Thyroid gland (tissue), 4 donors: ENCODE measurements at places on chromosomes 5 and 9. TPM values are rescaled to one million over a fixed set of nuclear protein-coding genes. Genes with fewer than 3 reads are reported as not detected.

Gene FOXI1
- not detected for total RNA-seq

DNA sequence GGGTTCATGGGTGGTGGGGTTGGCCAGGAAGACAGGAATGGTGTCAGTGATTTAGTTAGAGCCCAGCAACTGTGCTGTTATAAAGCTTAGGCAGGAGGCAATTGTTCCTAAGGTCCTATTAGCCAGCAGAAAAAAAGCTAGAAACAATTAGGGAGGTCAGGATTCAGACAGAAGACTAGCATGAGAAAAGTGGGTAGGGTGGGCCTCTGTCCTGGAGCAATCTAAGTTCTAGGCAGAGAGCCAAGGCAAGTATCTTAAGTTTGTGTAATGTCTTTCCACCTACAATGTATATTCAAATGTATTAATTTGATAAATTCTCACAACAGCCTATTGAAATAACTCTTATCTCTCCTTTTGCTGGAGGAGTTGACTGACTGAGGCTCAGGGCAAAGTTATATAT, 6.1 kb upstream of the ZFAND5 start:
- H3K36me3 ChIP-seq: no peaks in the 10 kb centered on the region
- no peak overlapping the region for H3K4me3 ChIP-seq
- no peaks in the 10 kb centered on the region for H3K27me3 ChIP-seq
- H3K4me1 ChIP-seq: peaks cover 6% of the 10 kb centered on the region

GRCh38 chr9:6783753-6784152, 26.0 kb downstream of the KDM4C start:
- H3K4me3 ChIP-seq: no peak overlapping the region
- no peaks in the 10 kb centered on the region for H3K36me3 ChIP-seq
- no peaks in the 10 kb centered on the region for H3K27me3 ChIP-seq
- H3K27ac ChIP-seq: no peak overlapping the region

Gene OR13F1
- total RNA-seq: not detected
